Cortex of kidney (tissue), 1 donor: ENCODE measurements at places on chromosomes 4 and X.

DNA sequence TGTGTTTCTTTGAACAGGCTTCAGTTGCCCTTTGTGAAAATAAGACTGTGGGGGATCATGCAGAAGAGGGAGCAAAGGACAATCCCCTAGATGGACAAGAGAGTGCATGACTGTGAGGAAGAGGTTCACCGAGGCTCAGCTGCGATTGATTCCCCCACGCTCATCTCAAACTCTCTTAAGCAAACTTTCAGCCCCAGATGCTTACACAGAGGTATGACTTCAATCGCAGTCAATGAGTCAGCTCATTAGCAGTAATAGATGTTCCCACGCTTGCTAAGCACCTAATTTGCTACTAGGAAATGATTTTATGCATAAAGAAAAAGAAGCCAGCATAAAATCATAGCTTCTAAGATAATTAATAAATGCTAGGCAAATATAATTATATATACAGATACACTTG is 2256.1 kb upstream of the AGA start:
- DNase-seq: no peak

DNA sequence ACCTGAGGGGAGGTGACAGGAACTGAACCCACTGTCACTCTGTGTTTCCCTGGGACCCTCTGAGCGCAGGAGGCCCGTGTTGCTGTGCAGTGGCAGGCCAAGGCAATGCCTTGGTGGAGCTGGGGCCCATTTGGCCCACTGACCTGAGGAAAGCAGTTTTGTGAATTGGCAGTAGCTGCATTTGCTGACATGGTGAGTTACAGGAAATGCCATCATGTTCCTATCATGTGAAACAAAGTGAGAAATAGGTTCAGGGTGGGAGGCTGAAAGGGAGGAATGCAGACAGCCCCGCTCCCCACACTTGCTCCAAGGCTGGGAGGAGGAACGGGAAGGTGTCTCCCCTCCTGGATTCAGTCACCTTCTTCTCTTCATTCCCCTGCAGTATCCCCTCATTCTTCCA is 146.1 kb downstream of the PTTG2 start:
- no peak for DNase-seq

DNA sequence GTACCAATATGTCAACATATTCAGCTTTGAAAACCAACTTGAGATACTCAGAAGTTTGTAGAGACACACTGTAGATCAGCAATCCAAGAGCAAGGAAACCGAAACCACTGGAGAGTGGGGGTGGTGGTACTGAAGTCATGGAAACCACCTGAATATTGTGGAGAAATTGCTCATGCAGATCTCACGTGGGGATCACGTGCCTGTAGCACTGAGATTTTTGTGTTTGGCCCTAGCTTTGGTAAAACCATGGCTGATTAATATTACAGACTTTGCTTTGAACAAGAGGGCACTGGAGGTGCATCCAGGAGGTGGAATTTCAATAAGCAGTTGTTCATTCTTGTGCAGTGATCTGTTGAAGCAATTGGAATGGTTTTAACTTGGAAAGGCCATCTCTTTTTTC is 47.2 kb downstream of the GBA3 start:
- DNase-seq: no peak

DNA sequence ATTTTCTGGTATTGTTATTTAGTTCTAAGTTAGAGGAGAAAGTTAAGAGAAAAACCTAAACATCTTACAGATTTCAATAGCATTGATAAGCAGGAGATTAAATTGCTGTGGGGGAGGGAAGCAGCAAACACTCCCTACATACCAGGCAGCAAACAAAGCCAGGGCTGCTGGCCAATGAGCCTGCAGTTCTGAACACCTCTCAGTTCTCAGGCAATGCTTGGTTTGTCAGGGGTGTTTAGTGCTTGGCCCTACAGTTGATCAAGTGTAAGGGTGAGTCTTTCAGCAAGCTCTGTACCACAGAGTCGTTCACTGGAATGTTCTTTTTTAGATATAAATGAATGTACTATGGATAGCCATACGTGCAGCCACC is 38.6 kb downstream of the EGFL6 start:
- DNase-seq: no peak

GRCh38 chr4:154877110-154877760 is 96.2 kb downstream of the RBM46 start:
- DNase-seq: no peak

DNA sequence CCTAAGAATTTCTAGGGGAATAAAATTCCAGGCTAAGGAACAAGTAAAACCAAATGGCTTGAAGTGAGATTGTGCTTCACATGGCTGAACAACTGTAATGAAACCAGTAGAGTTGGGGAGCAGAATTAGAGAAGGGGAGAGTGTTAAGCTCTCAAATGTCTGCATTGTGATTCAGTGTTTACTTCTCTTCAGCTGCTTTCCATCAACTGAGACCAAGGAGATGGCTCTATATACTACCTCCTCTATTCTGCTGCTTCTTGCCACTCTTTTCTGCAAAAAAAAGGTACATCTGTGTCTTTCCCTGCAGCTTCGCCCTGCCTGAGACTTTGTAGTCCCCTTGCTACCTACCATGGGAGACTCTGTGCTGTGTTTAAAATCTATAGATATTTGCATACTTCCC is 73.5 kb downstream of the WDFY3 start:
- DNase-seq: no peak

DNA sequence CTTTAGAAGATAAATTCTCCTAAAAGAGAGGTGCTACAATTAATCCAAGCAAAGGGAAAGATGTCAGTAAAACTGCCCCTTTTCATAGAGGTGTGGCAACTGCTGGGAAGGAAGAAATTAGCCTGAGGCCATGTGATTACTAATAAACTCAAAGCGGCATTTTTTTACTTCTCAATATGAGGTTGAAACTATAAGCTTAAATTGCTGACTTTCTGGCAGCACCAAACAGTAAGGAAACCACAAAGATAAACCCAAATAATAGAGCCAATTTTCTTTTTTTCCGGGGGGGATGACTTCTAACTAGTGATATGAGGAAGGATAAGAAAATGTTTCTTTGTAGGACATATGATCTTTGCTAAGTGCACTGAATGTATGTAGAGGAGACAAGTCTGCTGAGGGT is 30.9 kb downstream of the AR start:
- no peak for DNase-seq

DNA sequence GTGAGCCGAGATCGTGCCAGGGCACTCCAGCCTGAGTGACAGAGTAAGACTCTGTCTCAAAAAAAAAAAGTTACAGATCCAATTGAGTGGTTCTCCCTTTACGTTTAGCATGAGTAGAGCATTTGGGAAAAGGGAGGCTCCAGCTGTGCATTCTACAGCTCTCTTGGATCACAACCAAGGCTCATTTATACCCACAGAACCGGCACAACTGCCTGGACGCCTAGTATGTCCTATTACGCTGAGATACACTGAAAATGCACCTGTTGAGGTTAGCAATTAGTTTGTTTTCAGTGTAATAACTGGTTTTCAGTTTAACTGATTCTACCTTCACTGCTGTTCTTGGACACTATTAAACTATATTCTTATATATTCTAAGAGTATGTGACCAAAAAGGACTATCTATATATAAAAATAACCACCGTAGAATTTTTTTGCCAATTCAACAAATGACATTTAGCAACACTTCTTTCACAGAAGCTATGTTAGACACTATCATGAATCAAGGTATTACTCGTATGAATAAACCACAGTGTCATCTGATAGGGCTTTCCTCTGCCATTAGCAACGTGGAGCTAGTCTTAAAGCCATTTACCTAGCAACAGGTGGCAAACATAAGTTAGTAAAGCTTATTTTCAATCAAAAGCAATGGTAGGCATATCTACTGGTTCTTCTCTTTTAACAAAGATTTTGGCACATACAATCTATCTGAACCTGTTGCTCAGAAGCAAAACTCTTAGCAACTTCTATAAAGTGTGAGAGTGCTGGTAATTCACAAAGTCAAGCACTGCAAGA is 3.6 kb downstream of the OTUD4 start:
- DNase-seq: no peak

- no peak for DNase-seq
These were observed 123.3 kb downstream of the NFKB1 start for GRCh38 chr4:102624505-102624904.

GRCh38 chrX:47562615-47563243 is 1.7 kb downstream of the ARAF start:
- DNase-seq: no peak

DNA sequence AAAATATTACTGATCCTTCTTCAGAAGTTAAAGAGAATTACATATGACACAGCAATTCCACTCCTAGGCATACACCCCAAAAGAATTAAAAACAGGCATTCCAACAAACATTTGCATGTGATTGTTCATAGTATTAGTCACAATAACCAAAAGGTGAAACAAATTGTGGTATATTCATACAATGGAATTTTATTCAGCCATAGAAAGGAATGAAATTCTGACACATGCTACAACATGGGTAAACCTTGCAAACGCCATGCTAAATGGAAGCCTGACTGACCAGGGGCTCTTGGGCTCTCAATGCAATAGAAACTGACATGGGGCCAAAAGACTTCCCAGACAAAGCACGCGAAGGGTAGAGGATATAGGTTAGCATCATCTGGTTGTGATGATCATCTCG is 62.1 kb upstream of the S100G start:
- no peak for DNase-seq

DNA sequence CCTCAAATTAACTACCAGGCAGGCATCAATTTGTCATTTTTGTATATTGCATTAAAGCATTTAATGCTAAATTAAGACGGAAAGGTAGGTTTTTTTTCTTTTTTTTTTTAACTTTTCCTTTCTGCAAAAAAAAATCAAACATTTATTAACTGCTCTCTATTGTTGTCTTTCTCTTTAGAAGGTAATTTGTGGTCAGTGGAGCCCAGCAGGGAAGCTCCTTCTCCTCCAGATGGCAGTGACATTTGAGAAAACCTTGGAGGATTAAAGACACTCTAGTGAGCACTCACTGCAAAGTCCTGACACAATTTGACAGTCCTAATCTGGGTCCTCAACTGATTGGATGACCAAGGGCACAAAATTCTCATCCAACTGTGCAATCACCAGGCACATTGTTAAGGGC is 102.4 kb downstream of the SLIT2 start:
- no peak for DNase-seq

- no peak for DNase-seq
These were observed 3.1 kb downstream of the RBMXL3 start for GRCh38 chrX:115192244-115192700.

GRCh38 chrX:134431894-134432293 is 28.1 kb upstream of the HPRT1 start:
- DNase-seq: no peak

GRCh38 chr4:67520141-67520540 is 25.2 kb downstream of the CENPC start:
- no peak for DNase-seq

- DNase-seq: no peak
These were observed 27.6 kb upstream of the TMEM184C start for GRCh38 chr4:147589586-147589985.

GRCh38 chr4:31068257-31069075 is 348.3 kb downstream of the PCDH7 start:
- DNase-seq: no peak

DNA sequence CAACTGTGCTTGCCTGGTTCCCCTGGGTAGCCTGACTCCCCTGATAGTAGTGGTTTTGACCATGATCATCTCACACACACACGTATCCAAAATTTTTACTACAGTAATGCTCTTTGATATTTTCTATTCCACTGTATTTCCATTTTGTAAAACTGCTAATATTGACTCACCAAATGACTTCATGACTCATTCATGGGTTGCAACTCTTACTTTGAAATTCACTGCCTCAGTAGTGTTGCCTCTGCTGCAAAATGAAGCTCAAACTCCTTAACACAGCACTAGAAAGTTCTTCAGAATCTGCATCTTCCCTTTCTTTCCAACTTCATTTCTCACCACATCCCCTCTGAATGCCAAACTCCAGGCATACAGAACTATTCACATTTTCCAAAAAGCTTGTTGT is 20.3 kb downstream of the QRFPR start:
- DNase-seq: no peak

DNA sequence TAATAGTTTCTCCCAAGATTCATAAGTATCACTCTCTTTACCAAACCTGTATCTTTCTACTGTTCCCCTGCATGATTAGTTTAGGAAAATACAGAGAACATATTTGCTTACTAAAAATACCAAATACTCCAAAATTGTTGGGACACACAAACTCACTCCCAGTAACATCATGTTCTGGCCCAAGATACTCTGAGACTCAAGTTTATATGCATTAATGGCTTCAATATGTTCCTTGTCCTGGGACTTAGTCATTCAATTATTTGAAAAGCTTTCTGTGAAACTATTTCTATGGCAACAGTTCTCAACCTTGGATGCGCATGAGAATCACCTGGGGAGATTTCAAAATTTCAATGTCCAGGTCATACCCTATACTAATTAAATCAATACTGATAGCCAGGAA is 138.9 kb upstream of the PTCHD1 start:
- no peak for DNase-seq

- no peak for DNase-seq
These were observed 767 bp upstream of the SMIM20 start for GRCh38 chr4:25913056-25913850.

- no peak for DNase-seq
These were observed 278.1 kb downstream of the NKX6-1 start for GRCh38 chr4:84220990-84221389.

- no peak for DNase-seq
These were observed 78.7 kb downstream of the RBM47 start for GRCh38 chr4:40550948-40551462.

DNA sequence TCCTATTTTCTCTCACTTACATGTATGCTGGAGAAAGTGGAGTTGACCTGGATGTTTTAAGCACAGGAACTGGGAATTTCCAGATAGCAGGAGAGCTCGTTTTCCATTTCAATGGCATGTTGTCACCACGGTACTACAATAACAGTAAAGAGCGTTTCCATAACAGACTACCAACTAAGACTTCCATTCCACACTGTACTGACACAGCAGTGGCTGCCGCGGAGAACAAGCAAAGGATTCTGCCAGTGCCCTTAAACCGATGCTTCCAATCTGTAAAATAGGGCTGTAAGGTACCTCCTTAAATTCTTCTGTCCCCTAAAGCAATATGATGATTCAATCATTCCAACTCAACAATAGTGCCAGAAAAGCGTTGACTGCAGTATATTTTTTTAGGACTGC is 143.9 kb downstream of the KLHL13 start:
- DNase-seq: no peak

GRCh38 chr4:78627046-78627965 is 75.7 kb downstream of the ANXA3 start:
- DNase-seq: no peak

DNA sequence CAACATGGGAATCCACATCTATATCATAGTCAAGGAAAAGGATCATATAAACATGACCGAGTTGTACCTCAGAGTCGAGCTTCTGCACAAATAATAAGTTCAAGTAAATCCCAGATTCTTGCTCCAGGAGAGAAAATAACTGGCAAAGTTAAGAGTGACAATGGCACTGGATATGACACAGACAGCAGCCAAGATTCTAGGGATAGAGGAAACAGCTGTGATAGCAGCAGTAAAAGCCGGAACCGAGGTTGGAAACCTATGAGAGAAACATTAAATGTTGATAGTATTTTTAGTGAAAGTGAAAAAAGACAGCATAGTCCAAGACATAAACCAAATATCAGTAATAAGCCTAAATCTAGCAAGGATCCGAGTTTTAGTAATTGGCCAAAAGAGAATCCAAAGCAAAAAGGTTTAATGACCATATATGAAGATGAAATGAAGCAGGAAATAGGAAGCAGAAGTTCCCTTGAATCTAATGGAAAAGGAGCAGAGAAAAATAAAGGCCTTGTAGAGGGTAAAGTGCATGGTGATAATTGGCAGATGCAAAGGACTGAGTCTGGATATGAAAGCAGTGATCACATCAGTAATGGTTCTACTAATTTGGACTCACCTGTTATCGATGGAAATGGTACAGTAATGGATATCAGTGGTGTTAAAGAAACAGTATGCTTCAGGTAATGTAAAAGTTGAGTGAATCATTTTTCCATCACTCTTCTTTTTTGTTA is 50.4 kb downstream of the FABP2 start:
- DNase-seq: no peak
